ENCODE measurements at places on chromosomes 11 and 22.

- DNase-seq, result no peak
Observed at GRCh38 chr11:29261831-29262230, 755.0 kb downstream of the KCNA4 start.

DNA sequence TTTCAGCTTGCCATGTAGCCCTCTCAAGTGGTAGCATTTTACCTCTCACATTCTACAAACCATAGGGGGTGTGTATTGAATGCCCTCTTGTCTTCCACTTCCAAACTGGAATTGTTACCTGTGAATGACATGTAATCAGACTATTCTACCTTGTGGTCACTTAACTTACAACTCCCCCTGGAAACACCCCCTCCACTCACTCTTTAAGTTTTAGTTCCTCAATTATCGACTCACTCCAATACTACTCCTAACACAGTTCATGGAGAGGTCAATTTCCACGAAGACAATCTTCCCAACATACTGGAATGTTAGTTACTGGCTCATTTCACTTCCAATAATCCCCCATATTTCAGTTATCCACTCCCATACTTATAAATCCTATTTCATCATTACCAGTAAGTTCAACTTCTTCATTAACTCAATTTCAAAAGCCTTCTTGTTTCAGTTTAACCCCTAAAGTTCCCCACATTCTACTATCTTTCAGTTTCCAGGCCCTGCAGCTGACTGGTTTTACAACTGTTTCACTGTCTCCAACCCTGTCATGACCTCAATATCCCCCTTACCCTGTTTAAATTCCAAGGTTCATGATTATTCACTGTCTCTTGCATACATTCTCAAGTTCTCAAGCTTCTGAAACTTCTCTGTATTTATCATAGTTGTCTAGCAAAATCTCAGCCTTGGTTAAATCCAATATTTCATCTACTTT, 92.5 kb downstream of the C11orf87 start:
- DNase-seq, result no peak

DNA sequence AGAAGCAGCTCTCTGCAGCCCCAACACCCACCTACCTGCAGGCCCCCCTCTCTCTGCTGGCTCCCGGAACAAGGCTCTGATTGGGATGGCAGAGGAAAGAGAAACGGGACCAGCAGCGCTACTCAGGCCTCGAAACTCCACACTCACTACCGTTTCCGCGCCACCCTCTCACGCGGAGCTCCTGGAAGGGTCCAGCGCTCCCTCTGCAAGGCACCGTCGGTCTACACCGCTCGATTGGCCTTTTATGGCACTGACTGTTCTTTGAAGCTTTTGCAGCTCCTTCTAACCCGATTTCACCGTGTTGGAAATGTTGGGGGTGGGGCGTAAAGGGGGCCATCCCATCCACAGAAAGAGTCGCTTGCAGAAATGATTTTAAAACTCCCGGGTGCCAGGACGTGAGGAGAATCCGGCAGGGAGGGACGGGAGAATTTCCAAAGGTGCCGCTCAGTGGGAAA, 323 bp upstream of the PANX1 start:
- DNase-seq, result no peak

DNA sequence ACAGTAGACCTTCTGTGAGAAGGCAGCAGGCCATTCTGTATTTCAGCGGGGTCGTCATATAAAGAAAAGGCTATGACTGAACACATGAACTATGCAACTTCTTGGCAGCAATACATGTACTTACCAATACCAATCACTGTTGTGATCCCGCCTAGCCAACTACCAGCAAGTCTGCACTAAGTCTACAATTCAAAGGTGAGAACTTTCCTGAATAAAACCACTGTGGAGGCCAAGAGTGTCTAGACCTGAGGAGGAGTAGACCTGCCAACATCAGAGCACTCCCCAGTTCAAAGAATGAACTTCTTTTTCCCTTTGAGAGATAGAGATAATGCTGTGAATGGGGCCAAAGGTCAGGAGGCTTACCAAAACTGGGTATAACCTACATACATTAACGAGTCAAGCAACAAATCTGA, 108.2 kb downstream of the SIK3 start:
- peak; percentile 84 for DNase-seq

- no peak for DNase-seq
Observed at GRCh38 chr22:45206233-45206632, 34.5 kb downstream of the KIAA0930 start.

DNA sequence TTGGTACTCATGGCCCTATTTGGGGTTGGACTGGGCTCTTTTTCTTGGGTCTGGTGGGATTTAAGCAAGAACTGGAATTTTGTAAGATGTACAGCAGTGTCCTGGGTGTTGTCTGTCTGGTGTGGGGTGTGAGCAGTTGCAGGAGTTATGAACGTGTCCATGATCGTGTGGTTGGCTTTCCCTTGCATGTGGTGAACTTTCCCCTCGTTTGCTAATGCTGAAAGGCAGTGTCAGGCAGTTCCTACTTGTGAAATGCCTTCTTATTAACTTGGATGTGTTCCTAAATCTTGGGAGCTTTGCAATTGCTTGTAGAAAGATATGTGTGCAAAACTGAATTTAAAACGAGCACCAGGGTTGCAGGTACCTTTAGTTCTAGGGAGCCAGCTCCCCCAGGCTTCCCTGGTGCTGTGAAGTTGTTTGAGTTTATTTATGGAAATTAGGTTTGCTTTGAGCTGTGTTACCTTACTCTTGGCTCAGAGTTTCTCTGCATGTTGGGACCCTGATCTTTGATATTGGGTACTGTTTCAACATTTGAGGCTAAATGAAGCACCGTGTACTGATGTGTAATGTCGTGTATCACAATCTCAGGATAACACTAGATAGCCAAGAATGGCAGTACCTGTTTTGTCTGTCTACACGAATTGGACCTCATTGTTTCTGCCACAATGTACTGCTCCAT, 35.8 kb upstream of the HSD17B12 start:
- no peak for DNase-seq

DNA sequence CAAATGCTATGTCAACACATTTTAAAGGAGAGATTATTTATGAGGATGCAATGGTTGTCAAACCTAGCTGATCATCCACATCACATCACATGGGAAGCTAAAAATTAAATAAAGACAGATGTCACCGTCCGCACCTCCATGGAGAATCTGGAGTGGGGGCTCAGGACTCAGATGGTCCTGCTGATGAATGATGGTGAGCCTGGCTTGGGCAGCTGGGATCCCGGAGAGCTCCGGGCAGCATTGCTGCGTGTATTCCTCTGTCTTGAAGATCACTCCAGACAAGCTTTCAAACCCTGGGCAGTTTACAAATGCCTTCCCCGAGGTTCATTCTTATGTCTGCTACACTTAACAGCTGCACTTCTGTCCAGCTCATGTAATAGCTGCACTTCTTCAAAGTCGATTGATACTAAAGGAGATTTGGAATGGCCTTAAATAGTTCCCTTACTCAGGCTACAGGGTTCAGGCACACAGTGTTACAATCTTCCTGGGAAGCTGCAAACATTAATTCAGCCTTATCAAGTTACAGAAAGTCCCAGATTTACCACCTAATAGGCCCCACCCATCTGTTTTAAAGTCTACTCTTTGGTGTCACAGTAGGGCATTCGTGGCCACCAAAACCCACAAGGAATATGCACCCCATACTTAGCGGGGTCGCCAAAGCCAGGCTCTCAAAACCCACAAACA, 34.7 kb upstream of the CSNK2A3 start:
- DNase-seq, result no peak

Measured in EL (cell line).